NCI-H82 (cell line): ENCODE measurements at places on chromosomes 12 and 14.

- DNase-seq: no peak
Observed at GRCh38 chr12:105967038-105967776, 171.5 kb downstream of the NUAK1 start.

DNA sequence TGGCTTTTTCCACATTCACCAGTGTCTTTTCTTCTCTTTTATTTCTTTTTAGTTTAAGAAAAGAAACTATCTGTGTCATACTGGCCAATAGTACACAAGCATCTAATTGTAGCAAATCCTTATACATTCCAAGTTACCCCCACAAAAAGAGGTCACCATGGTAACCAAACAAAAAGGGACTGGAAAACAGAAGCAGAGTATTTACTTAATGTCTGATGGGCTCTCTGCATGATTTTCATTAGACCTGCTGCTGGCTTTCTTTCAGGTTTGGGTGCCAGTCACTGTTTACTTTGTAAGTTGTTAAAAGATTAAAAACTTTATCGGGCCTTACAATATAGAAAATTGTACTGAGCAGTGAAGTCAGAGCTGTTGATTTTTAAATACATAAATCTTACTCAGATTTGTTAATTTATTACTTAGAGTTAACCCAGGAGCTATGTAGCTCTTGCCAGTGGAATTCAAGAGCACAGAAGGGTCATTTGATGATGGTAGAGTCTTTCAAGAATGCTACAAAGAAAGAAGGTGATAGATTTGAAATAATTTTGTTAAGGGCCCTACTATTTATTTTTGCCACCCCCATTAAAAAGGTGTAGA is 123.9 kb downstream of the BRMS1L start:
- DNase-seq: no peak

- no peak for DNase-seq
Observed at GRCh38 chr12:54393743-54394142, 9.2 kb upstream of the ZNF385A start.

GRCh38 chr14:69005432-69006148 is 26.5 kb upstream of the ACTN1 start:
- no peak for DNase-seq

GRCh38 chr12:7498809-7499208 is 4.8 kb downstream of the CD163 start:
- no peak for DNase-seq
